ENCODE measurements at places on chromosomes 1 and 21. TPM values are rescaled to one million over a fixed set of nuclear protein-coding genes. Genes with fewer than 3 reads are reported as not detected.
A peak's percentile ranks its signal among the peaks of the same experiment; 100 is the strongest.

- peaks cover 73% of the 10 kb centered on the region for H3K36me3 ChIP-seq
- no peak overlapping the region for H3K4me3 ChIP-seq
- no peaks in the 10 kb centered on the region for H3K4me1 ChIP-seq
- H3K27ac ChIP-seq = no peak overlapping the region
- no peak for DNase-seq
Observed at GRCh38 chr1:214666674-214667073, 63.7 kb downstream of the CENPF start.

DNA sequence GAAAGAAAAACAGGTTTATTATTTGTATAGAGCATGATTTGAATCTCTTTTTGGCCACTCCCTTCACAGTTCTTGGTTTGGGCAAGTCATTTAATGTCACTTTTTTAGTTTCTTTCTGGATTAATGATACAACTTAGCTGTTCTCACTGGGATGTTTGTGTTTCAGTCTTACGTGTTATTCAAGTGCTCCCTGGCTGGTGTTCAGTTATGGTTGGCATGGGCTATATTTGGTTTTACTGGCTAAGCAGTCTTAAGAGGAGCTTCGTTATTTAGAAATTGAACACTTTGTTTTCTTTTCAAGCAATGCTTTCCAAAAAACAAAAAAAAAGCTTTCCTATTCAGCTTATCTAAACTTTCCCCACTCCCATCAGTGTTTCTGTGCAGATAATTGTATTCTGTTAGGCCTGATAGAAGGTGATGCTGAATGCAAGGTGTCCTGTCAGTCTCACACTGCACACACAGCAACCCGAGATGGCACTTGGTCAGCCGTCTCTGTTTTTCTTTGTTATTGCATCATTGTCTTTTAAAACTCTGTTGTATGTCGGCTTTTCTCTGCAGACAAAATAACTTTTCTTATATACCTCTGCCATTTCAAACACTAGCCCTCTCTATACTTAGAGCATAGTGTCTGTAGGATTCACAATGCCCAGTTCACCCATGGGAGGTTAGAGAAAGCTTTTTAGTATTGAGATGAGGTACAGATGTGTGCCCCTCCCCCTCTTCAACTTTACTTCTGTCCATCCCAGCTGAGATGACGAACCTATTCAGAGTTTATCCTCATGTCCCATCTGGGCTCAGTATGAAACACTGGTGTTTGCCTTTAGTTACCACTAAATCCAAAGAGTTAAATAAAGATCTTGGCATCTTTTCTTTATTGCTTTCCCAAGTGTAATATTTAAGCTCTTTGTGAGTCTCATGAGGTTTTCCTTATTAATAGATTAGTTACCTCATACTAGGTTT is 80.2 kb downstream of the VPS13D start:
- H3K4me3 ChIP-seq = no peak overlapping the region
- no peak for DNase-seq
- H3K27ac ChIP-seq = no peak overlapping the region

Gene OXCT2
- not detected for total RNA-seq

DNA sequence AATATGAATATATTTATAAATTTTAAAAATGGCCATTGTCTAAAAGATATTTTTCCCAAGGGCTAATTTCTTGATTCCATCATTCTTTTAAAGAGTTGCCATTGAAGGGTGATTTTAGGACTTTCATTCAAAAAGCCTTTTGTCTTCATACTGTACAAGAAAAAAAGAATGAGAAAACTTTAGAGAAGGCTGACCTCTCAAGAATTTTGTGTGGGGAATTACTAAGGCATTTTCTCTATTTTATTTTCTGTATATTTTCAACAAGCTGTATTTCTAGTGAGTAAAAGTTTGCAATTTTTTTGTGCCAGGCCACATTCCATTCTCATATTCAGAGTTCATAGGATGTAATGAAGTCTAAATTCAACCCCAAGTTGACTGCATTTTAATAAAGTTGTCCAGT is 49.3 kb downstream of the IVNS1ABP start:
- H3K4me1 ChIP-seq = no peaks in the 10 kb centered on the region
- no peak overlapping the region for H3K27ac ChIP-seq
- no peaks in the 10 kb centered on the region for H3K36me3 ChIP-seq
- H3K27me3 ChIP-seq = no peaks in the 10 kb centered on the region
- H3K4me3 ChIP-seq = no peak overlapping the region
- DNase-seq = no peak

Gene SMCP
- total RNA-seq = not detected

Gene GBP6
- not detected for total RNA-seq

Gene RAB42
- total RNA-seq = 0.37 TPM

GRCh38 chr1:31013187-31013864 is 52.2 kb downstream of the PUM1 start:
- peak; percentile 52 for DNase-seq
- no peak overlapping the region for H3K4me3 ChIP-seq
- H3K27me3 ChIP-seq = no peaks in the 10 kb centered on the region
- H3K27ac ChIP-seq = no peak overlapping the region
- H3K4me1 ChIP-seq = peaks cover 61% of the 10 kb centered on the region
- peaks cover 4% of the 10 kb centered on the region for H3K36me3 ChIP-seq

DNA sequence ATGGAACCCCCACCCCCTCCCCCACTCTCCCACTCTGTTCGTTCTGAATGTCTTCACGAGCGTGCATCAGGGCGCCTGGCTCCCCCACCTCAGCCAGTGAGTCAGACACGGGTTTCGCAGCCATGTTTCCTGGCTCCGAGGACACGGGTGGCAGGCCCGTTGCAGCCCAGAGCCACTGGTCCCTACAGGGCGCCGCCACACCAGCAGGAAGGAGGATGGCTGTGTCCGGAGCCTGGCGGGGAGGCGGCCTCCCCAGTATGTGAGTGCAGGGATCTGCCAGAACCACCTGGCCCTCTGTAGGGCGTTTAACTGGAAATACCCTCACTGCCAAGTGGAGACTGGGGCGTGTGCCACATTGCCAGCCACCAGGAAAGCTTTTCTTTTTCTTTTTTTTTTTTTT is 18.5 kb downstream of the CSTB start:
- no peak overlapping the region for H3K27ac ChIP-seq
- no peak for DNase-seq
- H3K4me1 ChIP-seq = no peaks in the 10 kb centered on the region

DNA sequence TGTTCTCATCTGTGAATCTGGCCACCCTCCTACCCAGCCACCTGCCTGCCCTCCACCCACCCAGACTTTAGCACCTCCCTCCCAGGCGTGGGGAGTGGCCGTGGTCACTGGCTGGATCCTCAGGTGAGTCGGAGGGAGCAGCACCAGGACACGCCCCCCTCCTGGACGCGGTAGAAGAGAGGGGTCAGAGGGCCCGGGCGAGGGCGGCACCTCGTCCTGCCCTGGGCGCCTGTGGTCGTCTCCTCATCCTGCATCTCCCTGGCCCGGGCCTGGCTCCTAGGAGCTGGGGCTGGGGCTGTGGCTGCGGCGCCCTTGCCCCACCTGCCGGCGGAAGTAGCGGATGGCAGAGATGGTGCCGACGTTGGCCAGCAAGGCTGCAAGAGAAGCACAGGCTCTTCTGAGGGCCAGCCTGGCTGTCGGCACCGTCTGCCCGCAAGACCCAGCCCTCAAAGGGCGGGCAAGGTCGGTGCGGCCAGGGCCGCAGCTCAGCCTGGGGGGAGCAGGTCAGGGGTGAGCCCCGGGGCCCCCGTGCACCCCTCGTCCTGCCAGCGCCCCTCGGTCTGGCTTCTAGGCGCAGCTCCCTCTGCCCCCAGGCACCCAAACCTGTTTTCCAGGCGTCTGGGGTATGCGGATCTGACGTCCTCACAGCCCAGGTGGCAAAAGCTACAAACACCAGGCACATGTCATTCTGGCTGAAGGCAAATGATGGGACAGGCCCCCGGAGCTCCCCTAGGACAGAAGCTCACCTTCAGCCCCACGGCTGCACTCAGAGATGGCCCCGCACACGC is 5.8 kb downstream of the PERM1 start:
- peaks cover 6% of the 10 kb centered on the region for H3K4me1 ChIP-seq
- no peak overlapping the region for H3K4me3 ChIP-seq
- H3K27me3 ChIP-seq = no peaks in the 10 kb centered on the region
- H3K36me3 ChIP-seq = no peaks in the 10 kb centered on the region
- DNase-seq = peak; percentile 91
- H3K27ac ChIP-seq = no peak overlapping the region

Gene C1orf141
- not detected for total RNA-seq

DNA sequence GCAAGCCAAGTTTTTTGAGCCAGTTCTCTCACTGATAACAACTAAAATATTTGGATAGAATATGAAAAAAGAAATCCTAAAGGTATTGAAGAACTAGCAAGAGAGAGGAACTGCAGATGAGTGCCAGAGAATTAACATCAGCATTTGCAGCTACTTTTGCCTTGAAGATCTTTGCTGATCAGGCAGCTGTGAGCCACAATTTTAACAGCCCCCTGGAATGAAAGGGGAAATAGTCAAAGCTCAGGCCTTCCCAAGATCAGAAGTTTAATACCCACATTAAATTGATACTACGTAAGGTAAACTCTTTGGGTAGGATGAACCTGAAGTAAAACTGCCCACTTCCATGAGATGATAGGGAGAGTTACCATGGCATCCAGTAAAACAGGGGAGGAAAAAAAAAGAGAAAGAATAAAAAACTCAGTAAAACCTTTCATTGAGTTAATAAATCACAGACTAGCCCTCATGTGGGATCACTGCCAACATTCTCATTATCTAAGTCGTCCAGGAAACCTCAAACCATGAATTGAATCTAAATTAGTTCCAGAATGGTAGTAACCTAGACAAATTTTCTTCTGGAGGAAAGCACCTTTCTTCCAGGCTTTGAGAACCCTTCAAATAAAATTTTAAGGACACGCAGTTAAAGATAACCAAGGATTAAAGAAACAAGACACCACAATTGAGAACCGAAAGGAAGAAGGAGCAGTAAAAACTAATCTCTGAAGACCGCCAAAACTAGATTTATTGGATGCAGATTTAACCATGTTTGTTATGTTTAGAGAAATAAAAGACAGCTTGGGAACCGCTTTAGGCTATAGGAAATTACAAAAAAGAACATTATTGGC is 28.3 kb downstream of the SCP2 start:
- no peak for DNase-seq
- H3K4me3 ChIP-seq = no peak overlapping the region
- no peaks in the 10 kb centered on the region for H3K27me3 ChIP-seq

GRCh38 chr1:31754397-31754796 is 9.7 kb downstream of the ADGRB2 start:
- H3K4me1 ChIP-seq = peaks cover 6% of the 10 kb centered on the region
- no peaks in the 10 kb centered on the region for H3K27me3 ChIP-seq
- H3K36me3 ChIP-seq = no peaks in the 10 kb centered on the region
- H3K4me3 ChIP-seq = no peak overlapping the region

DNA sequence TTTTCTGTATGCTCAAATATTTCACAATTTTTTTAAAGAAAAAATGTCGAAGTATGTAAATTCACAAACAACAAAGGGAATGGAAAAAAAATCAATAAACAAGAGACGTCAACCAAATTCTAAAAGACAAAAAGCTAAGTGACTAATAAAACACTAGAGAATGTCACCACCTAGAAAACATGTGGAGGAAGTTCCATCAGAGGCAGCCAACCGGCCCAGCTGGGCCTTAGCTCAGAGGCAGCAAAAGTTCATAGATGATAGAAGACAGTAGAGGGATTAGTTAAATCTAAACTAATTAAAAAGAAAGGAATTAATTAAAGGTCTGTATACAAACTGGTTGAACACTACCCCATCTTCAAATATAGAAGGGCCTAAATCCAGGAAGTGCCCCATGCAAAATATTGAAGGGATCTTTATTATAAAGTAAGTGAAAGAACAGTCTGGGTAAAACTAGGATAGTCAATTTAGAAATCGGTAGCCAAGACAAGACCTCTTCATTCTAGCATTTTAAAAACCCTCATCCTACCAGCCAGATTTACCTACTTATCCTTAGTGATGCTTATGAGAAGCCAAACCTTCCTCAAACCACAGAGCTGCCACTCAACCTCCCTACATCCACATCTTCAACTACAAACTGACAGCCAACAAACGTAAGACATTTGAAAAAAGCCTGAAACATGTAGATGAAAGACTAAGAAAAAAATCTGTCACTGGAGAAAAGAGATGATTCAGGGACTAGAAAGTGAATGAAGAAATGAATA is 23.7 kb downstream of the MRPL39 start:
- H3K27me3 ChIP-seq = no peaks in the 10 kb centered on the region
- H3K36me3 ChIP-seq = peaks cover 14% of the 10 kb centered on the region
- H3K4me1 ChIP-seq = peaks cover 12% of the 10 kb centered on the region
- no peak for DNase-seq
- no peak overlapping the region for H3K27ac ChIP-seq

Gene TTLL7
- total RNA-seq = not detected

GRCh38 chr1:48920851-48921250 is 144.2 kb upstream of the BEND5 start:
- no peaks in the 10 kb centered on the region for H3K36me3 ChIP-seq
- H3K4me3 ChIP-seq = no peak overlapping the region
- DNase-seq = no peak
- no peaks in the 10 kb centered on the region for H3K27me3 ChIP-seq
- H3K4me1 ChIP-seq = no peaks in the 10 kb centered on the region
- no peak overlapping the region for H3K27ac ChIP-seq

- H3K4me1 ChIP-seq = no peaks in the 10 kb centered on the region
- H3K4me3 ChIP-seq = no peak overlapping the region
- H3K36me3 ChIP-seq = peaks cover 6% of the 10 kb centered on the region
- H3K27ac ChIP-seq = no peak overlapping the region
Observed at GRCh38 chr1:175900171-175900570, 156.8 kb upstream of the TNR start.

GRCh38 chr1:150622303-150622975 is 7.0 kb downstream of the ENSA start:
- no peak for DNase-seq
- no peaks in the 10 kb centered on the region for H3K27me3 ChIP-seq
- peaks cover 45% of the 10 kb centered on the region for H3K4me1 ChIP-seq
- H3K36me3 ChIP-seq = peaks cover 41% of the 10 kb centered on the region
- peak overlapping the region; percentile 69 for H3K27ac ChIP-seq
- no peak overlapping the region for H3K4me3 ChIP-seq

- no peaks in the 10 kb centered on the region for H3K27me3 ChIP-seq
- H3K36me3 ChIP-seq = no peaks in the 10 kb centered on the region
- H3K27ac ChIP-seq = no peak overlapping the region
- DNase-seq = no peak
- no peak overlapping the region for H3K4me3 ChIP-seq
- H3K4me1 ChIP-seq = no peaks in the 10 kb centered on the region
Observed at GRCh38 chr1:6148497-6149241, 31.5 kb downstream of the CHD5 start.

Gene ZBTB8B
- total RNA-seq = not detected

DNA sequence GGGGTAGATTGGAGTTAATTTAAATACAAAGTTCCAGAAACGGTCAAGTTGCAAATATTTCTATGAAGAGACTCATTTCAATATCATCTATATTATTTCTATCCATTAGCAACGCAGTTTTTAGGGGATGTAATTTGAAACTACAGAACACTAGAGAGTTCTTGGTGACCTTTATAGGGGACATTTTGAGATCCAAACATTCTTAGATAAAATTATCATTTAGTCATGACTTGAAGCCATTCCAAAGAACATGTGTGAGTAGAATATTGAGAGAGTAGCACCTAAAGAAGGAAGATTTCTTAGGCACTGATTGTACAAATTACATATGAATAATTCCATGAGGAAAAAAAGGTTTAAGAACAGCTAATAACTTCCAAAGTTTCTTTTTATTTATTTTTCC is 19.0 kb downstream of the CHIA start:
- H3K36me3 ChIP-seq = no peaks in the 10 kb centered on the region
- H3K4me3 ChIP-seq = no peak overlapping the region
- no peak overlapping the region for H3K27ac ChIP-seq
- H3K27me3 ChIP-seq = no peaks in the 10 kb centered on the region

Data from Karpas-422 (cell line).